BE2C (cell line): ENCODE measurements at places on chromosomes 16 and 17.

GRCh38 chr16:48405153-48405552, 19.9 kb upstream of the SIAH1 start:
- DNase-seq, result no peak

DNA sequence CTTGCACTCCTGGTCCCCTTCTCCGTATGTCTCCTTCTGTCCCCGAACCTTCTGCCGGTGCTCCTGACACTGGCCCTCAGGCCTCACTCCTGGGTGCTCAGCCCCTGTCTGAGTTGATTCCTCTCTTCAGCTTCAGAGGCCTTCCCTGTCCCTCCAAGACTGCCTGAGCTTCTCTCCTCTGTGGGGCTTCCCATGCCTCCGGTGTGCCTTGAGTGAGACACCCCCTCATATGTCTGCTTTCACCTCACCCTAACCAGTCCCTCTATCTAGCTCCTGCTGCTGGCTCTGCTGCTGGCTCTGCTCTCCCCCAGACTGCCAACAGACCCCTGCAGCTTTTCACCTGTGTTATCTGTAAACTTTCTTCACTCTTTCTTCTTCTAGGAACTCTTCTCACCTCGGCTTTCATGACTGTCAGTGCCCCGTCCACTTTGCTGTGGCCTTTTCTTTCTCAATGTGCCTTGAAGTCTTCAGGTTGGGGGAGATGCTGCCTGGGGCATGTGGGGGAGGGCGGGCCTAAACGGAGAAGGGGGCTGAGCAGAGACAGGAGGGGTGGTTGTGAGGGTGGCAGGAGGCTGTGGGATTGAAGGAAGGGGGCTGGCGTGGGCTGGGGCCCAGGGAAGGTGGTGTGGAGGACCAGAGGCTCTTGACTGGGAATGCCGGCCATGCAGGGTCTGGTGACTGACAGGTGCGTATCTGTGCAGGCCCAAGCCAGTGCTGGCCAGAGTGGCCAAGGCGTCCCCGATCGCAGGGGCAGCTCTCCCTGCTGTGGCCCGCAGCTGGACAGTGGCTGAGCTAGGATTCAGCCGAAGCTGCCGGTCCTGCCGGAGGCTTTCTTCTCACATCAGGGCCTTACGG, 81.3 kb downstream of the METRNL start:
- no peak for DNase-seq

GRCh38 chr16:23294260-23294659, 7.8 kb upstream of the SCNN1B start:
- no peak for DNase-seq

GRCh38 chr16:27650073-27650701, 100.2 kb downstream of the KATNIP start:
- no peak for DNase-seq

DNA sequence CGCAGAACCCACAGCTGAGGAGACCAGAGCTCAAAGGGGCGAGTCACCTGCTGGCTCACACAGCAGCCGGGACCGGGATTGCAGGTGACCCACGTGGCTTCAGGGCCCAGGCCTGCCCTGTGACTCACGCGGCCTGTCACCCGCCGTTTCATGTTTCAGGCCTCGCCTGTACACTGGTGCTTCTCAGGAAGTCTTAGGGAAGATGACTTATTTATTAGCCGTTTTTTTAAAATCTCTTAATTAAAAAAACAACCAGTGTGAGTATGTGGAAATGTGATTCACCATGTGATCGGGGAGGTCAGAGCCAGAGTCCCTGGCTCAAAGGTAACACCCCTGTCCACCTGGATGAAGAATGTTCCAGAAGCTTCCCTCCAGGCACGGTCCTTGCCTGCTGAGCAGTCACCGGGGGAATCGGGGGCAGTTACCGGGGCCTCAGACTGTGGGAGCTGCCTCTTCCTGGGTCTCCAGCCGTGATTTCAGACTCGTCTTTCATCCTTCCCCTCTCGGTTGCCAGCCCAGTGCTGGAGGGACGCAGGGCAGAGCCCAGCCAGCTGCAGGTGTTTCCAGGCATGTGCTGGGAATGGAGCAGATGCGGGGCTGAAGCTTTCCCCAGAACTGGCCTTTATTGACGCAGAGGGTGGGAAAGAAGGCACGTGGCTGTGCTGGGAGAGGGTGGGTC, 49.3 kb downstream of the CMIP start:
- DNase-seq, result no peak

- DNase-seq, result no peak
Observed at GRCh38 chr17:8001976-8002720, at the start of gene GUCY2D. Gene GUCY2D (plus strand): TSS chr17:8002615. CDS start chr17:8003048, 433 bp downstream.

GRCh38 chr17:14739656-14740431, 439.0 kb downstream of the HS3ST3B1 start:
- DNase-seq, result no peak

DNA sequence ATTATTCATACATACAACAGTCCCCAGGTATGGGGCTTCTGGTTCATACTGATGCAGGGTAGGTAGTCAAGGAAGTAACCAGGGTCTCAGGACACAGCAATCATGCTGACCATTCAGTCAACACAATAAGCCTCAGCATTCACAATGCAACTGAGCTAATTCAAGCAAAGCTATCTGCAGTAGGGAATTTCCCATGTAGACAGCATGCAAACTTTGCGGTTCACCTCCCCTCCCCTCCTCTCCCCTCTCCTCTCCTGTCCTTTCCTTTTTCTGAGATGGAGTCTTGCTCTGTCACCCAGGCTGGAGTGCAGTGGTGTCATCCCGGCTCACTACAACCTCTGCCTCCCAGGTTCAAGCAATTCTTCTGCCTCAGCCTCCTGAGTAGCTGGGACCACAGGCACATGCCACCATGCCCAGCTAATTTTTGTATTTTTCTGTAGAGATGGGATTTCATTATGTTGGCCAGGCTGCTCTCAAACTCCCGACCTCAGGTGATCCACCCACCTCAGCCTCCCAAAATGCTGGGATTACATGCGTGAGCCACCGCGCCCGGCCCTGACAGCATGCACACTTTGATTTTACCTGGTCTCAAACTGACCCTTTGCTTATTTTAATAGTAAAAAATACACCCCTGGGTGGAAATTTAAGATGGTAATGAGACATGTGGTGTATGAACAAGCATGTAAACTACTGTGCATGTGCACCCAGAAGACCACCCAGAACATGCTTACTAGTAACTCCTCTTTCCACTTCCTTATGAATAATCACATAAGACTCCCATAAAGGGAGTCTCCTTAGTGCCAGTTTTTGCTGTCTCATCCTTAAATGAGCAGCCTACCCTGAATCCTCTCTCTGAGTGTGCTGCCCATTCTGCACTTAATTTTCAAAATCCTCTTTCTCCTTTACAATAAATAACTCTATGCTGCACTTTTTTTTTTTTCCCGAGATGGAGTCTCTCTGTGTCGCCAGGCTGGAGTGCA, 9.3 kb upstream of the RNF135 start:
- no peak for DNase-seq

DNA sequence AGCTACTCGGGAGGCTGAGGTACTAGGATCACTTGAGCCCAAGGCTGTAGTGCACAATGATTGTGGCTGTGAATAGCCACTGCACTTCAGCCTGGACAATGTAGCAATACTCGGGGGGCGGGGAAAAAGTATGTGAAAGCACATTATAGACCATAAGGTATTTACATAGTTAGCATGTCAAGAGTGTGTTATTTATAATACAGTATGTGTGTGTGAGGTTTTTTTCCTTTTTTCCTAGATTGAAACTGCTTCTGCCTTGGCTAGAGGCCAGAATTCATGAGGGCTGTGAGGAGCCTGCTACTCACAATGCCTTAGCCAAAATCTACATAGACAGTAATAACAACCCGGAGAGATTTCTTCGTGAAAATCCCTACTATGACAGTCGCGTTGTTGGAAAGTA, 30.5 kb downstream of the PTRH2 start:
- DNase-seq, result no peak
